ENCODE measurements at places on chromosomes 1 and 21. TPM values are rescaled to one million over a fixed set of nuclear protein-coding genes. Genes with fewer than 3 reads are reported as not detected.

SPATA45 gene
- total RNA-seq: 0.73 TPM

GRCh38 chr1:155107309-155108264 lies 20.1 kb upstream of the EFNA1 start:
- no peak for DNase-seq

GRCh38 chr21:31254131-31254530 lies 89.9 kb downstream of the TIAM1 start:
- DNase-seq: no peak

GRCh38 chr1:222461941-222462340 lies 86.0 kb downstream of the HHIPL2 start:
- no peak for DNase-seq

L1TD1 gene
- 296 TPM for total RNA-seq

DNA sequence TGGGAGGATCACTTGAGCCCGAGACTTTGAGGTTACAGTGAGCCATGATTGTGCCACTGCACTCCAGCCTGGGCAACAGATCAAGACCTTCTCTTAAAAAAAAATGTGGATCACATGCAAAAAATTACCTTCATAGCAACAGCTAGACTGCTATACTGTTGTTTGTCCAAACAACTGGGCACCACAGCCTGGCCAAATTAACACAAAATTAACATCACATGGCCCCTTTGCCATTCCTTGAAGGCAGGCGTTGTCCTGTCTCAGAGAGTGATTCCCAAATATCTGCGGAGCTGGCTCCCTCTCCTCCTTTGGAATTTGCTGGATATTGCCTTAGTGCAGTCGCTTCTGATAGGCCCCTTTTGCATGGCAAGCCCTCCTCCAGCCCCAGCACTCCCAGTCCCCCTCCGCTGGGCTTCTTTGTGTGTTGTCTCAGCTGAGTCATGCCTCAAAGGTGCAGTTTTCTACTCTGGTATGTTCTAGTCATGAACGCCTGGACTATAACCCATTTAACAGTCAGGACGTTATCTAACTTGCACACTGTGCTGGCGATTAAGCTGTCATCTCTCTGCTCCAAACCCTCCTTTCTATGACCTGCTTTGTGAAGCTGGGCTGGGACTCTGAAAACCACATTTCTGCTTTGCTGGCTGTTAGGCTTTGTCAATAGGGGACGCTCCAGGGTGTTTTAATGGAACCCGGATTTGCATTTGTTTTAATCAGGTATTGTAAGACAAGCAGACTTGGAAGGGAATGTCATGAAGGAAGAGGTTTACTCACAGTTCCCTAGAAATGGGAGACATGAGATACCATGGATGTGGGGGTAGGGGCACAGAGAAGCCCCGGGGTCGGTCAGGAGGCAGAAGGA lies 20.1 kb upstream of the HPCAL4 start:
- DNase-seq: no peak

DNA sequence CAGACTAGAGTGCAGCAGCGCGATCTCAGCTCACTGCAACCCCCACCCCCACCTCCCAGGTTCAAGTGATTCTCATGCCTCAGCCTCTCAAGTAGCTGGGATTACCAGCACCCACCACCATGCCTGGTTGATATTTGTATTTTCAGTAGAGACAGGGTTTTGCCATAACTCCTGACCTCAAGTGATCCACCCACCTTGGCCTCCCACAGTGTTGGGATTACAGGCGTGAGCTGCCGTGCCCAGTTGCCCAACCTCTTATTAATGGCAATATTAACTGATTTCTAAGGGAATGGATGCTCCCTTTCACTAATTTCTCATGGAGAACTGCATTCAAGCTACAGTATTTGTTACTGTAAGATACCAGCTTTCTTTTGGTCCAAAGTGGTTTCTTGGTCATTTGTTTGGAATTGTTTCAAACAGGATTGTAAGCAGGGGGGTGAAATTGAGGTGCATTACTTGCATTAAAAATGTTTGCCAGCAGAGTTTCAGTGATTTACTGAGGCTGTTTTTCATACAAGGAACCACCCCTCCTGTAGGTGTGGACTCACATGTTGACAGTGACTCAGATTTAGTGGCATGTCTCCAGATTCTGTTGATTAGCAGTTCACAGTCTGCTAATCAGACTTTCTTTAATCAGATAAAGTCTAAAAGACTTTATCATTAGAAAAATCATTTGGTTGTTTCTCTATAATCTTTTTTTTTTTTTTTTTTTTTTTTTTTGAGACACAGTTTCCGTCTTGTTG lies 3.9 kb upstream of the TGFBR3 start:
- no peak for DNase-seq

- no peak for DNase-seq
Measured at GRCh38 chr21:31305888-31306287, 38.2 kb downstream of the TIAM1 start.

DNA sequence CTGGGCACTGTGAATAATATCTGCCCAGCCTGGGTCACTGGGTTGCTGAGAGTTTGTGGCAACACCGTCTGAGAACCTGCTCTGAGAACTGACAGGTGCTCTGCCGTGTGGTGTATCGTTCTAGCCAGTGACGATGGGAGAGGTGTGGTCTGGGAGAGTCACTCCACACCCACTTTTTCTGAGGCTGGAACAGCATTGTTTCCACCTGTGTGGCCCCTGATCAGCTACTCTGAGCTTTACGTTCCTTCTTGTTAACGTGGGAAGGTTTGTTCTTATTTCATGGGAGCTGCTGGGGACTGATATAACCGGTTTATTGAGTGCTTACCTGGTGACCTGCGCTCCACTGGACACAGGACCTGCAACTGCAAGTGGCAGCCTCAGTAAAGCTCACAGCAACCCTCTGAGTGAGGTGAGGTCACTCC lies 34.8 kb upstream of the TENT5C start:
- no peak for DNase-seq

- peak; percentile 63 for DNase-seq
Measured at GRCh38 chr1:151372058-151372934, at the start of gene SELENBP1. TSS of gene SELENBP1 (minus strand) at chr1:151372705. CDS start at chr1:151372641, 64 bp downstream.

KCNK1 gene
- total RNA-seq: 12.8 TPM
